ENCODE measurements at places on chromosomes 16 and 17. TPM values are rescaled to one million over a fixed set of nuclear protein-coding genes. Genes with fewer than 3 reads are reported as not detected.

DNA sequence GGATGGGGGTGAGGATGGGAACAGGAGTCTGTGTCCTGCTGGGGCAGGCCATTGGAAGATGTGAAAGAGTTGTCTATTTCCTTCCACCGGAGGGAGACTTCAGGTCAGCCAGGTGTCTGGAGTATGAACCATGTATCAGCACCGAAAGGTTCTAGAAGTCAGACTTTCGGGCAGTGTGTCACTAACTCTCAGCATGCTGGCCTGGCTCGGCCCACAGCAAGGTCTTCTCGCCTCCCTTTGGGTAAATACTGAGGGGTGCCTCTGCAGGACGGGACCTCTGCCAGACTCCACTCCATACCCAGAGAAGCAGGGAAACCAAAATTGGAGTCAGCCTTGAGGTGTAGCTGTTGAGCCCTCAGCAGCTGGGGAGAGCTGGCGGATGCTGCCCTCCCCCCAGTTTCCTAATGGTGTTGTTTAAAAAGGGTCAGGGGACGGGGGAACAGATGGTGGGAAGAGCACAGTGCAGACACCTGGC, 507 bp downstream of the CIITA start:
- no peak for DNase-seq

DNA sequence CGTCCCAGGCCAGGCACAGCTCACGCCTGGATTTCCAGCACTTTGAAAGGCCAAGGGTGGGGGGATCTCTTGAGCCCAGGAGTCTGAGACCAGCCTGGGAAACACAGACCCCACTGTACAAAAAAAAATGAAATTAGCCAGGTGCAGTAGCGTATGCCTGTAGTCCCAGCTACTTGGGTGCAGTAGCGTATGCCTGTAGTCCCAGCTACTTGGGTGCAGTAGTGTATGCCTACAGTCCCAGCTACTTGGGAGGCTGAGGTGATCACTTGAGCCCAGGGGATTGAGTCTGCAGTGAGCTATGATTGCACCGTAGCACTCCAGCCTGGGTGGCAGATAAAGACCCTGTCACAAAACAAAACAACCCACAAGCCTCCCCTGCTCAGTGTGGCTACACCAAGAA, 27.0 kb upstream of the SLC25A19 start:
- no peak for DNase-seq

Gene GPR179
- not detected for total RNA-seq

DNA sequence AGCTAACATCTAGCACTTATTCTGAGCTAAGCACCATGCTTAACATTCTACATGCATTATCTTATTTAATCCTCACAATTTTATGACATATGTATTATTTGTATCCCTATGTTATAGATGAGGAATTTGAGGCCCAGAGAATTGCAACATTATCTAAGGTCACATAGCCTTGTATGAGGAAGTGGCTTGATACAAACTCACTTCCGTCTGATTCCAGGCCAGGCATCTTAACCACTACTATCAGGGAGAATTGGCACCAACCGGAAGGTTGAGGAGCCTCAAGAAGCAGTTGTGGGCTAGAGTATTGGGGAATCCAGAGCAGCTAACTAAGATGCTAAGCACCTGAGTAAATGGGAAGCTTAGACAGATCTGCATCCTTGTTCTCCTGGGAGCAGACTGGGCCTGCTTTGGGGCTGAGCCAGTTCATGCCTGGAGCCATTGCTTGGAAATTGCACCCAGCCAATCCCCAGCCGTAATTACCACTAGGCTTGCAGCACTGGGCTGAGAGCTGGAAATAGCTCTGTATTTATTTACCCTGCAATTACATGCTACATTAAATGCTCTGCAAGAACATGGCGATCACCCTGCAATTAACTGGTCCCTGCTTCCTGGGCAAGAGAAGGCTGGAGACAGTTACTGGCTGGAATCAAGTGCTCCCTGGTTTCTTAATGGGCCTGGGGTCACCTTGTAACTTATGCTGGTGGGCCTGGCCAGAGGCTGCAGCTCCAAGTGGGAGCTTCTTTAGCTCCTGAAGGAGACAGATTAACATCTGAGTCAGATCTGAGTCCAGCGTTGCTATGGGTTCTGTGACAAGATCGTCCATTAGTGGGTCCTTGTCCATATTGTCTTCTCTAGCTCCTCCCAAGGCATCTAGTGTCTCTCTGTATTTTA, 273.1 kb upstream of the CCL2 start:
- peak; percentile 14 for DNase-seq

Gene SULT1A1
- 38.8 TPM for total RNA-seq

GRCh38 chr17:28950752-28951427, 428 bp downstream of the PHF12 start:
- no peak for DNase-seq

- no peak for DNase-seq
Measured at GRCh38 chr16:88882358-88883030, 16.0 kb upstream of the PABPN1L start.

Gene ANKRD40CL
- total RNA-seq, result not detected

Gene ULK2
- total RNA-seq, result 8.6 TPM

Gene PARD6A
- total RNA-seq, result 13.5 TPM

DNA sequence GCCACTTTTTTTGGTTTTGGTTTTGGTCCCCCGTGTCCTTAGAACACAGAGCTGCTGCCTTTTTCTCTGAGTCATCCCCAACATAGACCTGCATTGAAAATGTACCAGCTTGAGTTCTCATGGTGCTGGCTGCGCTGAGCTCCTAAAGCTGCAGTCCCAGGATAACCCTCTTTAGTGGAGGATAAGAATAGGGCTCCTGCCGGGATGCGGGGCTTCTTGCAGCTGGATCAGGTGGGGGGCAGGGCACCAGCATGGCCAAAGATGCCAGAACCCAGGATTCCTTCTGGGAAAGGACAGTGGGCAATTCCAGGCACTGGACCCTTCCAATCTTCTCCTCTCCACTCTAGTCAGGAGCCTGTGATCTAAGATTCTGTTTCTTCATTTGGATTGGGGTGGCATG, 8.3 kb upstream of the CLUH start:
- DNase-seq, result no peak

DNA sequence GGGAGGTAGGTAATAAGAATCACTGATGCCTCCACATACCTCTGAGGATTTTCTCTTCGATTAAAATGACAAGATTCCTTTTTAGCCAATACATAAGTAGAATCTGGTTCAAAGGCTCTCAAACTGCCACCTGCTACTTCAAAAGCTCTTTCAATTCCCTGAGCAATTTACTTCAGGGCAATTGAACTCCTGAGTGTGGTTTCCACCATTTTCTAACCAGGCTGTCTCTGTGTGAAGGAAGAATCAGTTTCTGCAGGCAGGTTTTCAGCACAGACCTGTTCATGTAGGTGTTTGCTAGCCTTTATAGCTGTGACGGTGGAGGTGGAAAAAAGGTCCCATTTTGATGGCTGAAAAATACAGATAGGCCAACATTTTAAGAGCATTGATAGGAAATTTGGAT, 18.2 kb upstream of the HS3ST3B1 start:
- no peak for DNase-seq

DNA sequence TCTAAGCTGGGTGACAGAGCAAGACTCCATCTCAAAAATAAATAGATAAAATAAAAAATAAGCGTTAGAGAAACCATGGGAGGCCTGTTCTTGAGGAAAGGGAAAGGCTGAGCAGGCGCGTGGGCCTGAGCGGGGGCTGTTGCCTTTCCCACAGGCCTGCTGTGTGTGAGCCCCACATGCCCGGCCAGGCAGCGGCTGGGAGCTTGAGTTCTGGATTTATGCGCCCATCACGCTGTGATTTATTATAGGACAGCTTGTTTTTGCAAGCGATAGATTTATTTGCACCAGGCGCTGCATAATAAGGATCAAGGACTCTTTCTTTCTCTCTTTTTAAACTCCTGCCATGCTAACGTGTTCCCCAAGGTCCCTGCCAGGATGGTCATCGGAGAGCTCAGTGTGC, 14.8 kb upstream of the WFDC1 start:
- DNase-seq, result no peak

DNA sequence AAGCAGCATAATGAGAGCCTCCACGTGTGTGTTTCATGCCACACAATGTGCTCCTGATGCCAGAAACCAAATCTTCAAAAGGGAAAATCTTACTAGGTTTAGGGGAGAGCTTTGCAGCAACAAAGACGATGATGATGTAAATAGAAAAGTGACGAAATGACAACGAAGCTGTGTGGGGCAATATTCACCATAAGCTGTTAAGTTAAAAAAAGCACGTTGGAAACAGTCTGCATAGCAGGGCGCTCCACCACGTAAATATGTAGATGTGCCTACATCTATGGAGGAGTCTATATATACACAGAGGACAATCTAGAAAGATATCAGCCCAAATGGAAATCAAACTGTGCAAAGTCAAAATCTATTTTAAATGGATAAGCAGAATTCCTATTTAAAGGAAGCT, 61.0 kb downstream of the RPH3AL start:
- no peak for DNase-seq

- no peak for DNase-seq
Measured at GRCh38 chr17:72555052-72555451, 434.2 kb downstream of the SOX9 start.

DNA sequence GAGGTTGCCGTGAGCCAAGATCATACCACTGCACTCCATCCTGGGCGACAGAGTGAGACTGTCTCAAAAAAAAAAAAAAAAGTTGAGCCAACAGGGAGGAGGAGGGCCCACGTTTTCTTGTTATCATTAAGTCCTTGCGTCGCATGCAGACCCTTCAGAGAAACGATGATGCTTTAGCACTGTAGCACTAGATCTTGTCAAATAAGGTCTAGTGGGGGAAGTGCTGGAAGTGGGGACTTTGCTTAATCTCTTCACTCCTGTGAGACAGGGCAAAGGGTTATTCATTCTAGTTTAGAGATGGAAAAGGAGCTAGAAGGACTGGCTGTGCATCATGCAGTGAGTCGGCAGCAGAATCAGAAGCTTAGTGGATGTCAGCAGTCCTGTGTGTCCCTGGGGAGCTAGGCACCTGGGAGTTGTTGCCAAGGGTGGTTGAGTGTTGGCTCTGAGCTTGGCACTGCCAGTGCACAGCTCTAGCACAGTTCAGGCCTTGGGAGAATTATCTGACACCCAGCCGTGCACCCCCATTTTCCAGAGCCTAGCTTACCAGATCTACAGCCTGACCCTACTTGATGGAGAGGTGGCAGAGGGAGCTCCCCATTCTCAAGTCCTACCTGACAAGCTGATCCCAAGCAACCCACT, 33.4 kb upstream of the TBX2 start:
- no peak for DNase-seq

DNA sequence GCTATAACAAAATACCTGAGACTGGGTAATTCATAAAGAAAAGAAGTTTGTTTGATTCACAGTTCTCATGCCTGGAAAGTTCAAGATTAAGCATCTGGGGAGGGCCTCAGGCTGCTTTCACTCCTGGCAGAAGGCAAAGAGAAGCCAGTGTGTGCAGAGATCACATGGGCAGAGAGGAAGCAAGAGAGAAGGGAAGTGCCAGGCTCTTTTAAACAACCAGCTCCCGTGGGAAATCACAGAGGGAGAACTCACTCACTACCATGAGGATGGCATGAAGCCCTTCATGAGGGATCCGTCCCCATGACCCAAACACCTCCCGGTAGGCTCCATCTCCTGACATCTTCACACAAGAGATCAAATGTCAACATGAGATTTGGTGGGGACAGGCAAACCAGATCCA, 501.6 kb downstream of the MAF start:
- DNase-seq, result no peak

Gene CRHR1
- total RNA-seq, result not detected

- peak; percentile 73 for DNase-seq
Measured at GRCh38 chr17:74368341-74369081, 1.2 kb downstream of the GPR142 start.
